ENCODE measurements at places on chromosomes 1 and 21. TPM values are rescaled to one million over a fixed set of nuclear protein-coding genes. Genes with fewer than 3 reads are reported as not detected.

HHIPL2 gene
- total RNA-seq, result 0.17 TPM

ZNF593OS gene
- total RNA-seq, result not detected

MTMR11 gene
- total RNA-seq, result 9.5 TPM

FCRL5 gene
- total RNA-seq, result not detected

SPATA45 gene
- not detected for total RNA-seq

All from bronchus fibroblast of lung (primary cell).